Fibroblast of upper back skin (primary cell): ENCODE measurements at places on chromosomes 1 and 21.

DNA sequence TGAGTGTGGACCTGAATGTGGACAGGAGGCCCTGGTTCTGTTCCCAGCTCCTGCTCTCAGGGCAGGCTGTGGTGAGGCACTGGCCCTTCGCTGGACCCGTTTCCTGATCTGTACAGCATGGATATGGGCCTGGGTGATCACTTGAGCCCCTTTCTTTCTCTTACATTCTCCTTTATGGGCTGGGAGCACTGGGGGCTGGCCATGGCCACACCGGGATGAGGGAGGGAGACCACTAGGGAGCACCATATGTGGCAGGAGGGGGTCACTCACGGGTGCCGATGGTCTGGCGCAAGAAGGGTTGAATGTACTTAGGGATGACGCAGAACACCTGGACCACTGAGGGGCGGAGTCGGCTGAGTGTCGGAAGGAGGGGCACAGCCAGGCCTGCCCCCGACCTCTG lies 2.7 kb downstream of the DCST2 start:
- DNase-seq: no peak

GRCh38 chr1:186974774-186975181 lies 146.0 kb downstream of the PLA2G4A start:
- peak; percentile 96 for DNase-seq

- DNase-seq: peak; percentile 45
These were observed 13.4 kb upstream of the KIF1B start for GRCh38 chr1:10196976-10197375.

GRCh38 chr21:43864313-43864961 lies 586 bp upstream of the AGPAT3 start:
- DNase-seq: peak; percentile 13

DNA sequence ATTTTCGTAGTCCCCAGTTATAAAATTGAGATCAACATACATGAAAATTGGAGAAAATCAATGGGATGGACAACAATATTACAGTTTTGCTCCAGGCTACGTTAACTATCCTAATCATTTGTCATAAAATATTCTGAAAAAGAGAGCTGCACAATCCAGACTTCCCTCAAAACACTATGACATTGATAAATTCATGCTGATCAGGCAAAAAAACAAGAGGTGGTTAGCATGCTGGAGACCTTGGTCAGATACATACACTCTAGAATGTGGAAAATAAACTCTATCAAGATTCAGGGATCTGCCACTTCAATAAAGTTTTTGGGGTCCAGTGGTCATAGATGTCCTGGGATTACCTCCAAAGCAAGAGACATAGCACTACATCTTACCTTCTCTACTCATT lies 32.5 kb upstream of the ARHGAP29 start:
- DNase-seq: no peak

- DNase-seq: no peak
These were observed 34.5 kb upstream of the LBR start for GRCh38 chr1:225462429-225462713.

DNA sequence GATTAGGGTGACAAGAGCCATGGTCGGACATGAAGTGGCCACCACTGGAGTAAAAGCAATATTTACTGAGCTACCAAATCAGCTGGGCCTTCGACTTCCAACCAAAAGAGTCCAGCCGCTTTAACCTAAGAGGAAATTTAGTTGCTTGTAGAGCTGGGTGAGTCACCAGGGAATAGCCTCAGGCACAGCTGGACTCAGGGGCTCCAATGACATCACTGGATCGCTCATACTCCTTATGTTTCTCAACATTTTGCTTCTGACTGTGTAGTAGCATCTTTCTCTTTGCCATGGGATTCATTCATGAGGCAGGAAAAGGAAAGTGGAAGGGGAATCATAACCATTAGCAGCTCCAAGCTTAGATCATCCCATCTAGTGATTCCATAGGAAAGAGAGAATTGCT lies 664.4 kb downstream of the MATN1 start:
- peak; percentile 75 for DNase-seq

DNA sequence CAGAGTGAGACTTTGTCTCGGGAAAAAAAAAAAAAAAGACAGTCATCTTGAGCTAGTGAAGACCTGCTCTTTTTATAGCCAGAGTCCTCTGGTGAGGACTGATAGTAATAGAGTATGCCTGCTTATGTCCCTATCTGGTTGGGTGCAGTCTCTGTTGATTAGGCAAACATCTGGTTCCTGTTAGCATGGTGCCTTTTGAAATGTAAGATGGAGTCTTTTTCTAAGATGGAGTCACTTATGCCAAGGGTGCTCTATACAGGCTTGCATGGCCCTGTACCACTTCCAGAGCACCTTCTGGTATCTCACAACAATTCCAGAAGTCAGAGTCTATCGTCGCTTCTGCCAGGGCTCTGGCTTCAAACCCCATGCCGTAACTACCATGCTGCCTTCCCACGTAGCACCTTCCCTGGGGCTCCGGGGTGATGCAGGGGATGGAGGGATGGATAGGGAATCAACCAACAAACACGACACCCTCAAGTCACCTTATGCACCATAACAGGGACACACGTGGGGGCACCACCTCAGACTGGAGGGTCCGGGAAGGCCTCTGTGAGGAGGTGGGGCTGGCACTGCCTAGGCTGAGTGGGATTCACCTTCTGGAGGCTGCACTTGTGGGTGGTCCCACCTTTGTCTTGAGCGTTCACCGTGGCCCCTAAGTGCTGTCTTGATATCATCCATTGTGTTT lies 11.6 kb upstream of the PADI6 start:
- DNase-seq: no peak

- DNase-seq: no peak
These were observed 27.0 kb downstream of the NVL start for GRCh38 chr1:224302947-224303346.

- DNase-seq: no peak
These were observed 19.0 kb upstream of the PLEKHG5 start for GRCh38 chr1:6510493-6510892.

GRCh38 chr1:83901547-83902155 lies 97.3 kb downstream of the TTLL7 start:
- peak; percentile 75 for DNase-seq

GRCh38 chr1:2001773-2002411 lies 1.7 kb downstream of the CFAP74 start:
- no peak for DNase-seq

- no peak for DNase-seq
These were observed 389.3 kb downstream of the OMA1 start for GRCh38 chr1:58157256-58157655.

GRCh38 chr1:164263540-164263939 lies 295.4 kb upstream of the PBX1 start:
- no peak for DNase-seq
